H4 (cell line): ENCODE measurements at places on chromosomes 6 and 20. TPM values are rescaled to one million over a fixed set of nuclear protein-coding genes. Genes with fewer than 3 reads are reported as not detected.

GRCh38 chr6:50390416-50390815 lies 322.9 kb upstream of the TFAP2D start:
- DNase-seq, result no peak

The TAF4 gene
- 2.0 and 4.9 TPM in 2 replicates for total RNA-seq

GRCh38 chr6:131122007-131122406 lies 13.3 kb upstream of the AKAP7 start:
- DNase-seq, result no peak

The VWA7 gene
- total RNA-seq, result 0.37 and 2.2 TPM in 2 replicates
